ENCODE measurements at places on chromosomes 2 and 18.

- no peak for DNase-seq
Measured at GRCh38 chr2:98020992-98021713, 25.4 kb upstream of the TMEM131 start.

DNA sequence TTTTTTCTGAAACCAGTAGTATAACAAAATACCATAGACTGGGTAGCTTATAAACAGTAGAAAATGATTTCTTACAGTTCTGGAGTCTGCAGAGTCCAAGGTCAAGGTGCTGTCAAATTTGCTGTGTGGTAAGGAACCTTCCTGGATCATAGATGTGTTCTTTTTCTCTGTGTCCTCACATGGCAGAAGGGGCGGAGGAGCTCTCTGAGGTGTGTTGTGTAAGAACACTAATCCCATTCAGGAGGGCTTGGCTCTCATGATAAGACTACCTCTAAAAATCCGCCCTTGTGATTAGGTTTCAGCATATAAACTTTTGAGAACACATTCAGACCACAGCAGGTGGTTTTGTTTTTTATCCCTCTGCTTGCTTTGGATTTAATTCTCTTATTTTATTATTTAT, 25.7 kb downstream of the ANKRD62 start:
- DNase-seq, result no peak

DNA sequence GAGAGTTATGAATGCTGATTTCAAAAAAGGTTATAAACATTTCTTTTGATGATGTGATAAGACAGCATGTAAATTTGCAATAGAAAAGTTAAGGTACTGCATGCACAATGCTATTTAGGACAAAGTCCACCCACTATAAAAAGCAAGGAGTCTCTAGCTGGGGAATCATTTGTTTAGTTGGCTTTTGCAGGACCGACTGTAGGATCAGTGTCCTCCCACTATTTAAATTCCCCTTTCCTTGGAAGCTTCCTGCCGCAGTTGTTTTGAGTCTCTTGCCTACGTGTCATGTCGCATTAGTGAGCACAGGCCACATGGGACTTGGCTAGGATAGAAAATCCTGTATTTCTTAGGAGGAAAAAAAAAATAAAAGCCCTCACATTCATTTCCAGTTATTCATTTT, 13.1 kb downstream of the QPCT start:
- no peak for DNase-seq

- peak; percentile 62 for DNase-seq
Measured at GRCh38 chr2:204177977-204178522, 241.5 kb downstream of the ICOS start.

GRCh38 chr2:15539999-15540398, 21.1 kb downstream of the NBAS start:
- no peak for DNase-seq

- DNase-seq, result no peak
Measured at GRCh38 chr2:182050333-182051135, 64.9 kb downstream of the PPP1R1C start.

DNA sequence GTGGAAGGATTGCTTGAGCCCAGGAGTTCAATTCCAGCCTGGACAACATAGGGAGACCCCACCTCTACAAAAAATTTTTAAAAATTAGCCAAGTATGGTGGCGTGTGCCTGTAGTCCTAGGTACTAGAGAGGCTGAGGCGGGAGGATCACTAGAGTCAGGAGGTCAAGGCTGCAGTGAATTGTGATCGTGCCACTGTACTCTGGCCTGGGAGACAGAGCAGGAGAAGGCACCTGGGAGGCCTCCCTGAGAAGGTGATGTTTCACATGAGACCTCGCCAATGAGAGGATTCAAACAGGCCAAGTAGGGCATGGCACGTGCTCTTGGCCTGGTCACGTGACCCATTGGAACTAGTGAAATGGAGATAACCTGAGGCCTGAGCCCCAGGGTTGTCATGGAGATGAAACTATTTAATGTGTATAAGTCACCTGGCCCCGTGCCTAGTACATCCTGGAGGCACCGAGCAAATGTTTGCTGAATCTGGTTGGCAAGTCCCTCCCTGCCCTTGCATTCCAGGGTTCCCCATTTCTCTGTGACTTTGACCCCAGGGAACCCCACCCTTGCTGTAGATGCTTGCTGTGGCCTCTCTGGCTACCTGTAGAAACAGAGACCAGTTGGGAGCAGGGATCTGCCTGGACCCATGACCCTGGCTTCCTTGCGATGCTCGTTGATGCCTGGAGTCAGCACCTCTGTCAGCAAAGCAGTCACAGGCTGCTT, 26.1 kb upstream of the ROCK2 start:
- DNase-seq, result no peak

DNA sequence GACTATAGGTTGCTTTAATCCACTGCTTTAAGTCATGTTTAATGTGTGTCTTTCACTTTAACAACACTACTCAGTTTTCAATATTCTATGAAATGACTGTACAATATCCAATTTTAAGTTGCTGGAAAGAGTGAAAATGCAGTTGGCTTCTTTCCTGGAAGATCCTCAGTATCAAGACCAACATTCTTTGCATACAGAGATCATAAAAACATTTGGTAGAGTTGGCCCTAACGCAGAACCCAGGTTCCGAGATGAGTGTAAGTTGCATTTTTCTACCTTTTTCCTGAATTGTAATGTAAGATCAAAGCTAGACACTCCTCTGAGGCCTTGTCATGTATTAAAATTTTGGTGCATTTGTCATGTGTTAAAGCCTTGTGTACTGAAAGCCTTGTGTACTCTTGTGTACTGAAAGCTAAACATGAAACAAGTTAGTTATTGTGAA, 42.9 kb upstream of the TNFRSF11A start:
- DNase-seq, result no peak

DNA sequence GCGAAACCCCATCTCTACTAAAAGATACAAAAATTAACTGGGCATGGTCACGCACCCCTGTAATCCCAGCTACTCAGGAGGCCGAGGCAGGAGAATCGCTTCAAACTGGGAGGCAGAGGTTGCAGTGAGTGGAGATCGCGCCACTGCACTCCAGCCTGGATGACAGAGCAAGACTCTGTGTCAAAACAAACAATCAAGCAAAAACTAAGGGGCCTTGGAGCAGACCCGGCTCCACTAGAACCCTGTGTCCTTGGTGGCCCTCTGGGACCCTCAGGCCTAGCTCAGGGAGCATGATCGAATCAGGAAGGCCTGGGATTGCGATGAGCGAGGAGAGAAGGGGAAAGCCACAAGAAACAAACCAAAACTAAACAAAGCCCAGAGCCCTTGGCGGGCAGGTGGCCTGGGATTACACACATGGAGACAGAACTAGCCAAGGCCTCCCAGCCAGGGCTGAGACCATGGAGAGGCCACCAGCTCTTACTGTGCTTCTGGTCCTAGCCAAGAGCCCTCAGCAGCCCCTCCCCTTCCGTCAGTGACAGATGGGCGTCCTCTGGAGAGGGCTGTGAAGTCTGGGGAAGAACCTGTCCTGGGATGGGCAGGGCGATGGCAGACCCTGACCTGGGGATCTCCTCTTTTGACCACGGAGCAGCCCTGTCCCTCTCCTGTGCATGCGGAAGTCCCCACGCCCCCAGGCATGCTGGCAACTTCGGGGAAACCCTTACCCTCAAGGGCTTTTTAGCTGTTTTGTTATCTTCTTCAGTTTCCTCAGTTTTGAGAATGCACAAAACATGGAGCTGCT, 27.4 kb upstream of the CATIP start:
- DNase-seq, result no peak

- no peak for DNase-seq
Measured at GRCh38 chr2:20071397-20072383, 20.3 kb upstream of the LAPTM4A start.

DNA sequence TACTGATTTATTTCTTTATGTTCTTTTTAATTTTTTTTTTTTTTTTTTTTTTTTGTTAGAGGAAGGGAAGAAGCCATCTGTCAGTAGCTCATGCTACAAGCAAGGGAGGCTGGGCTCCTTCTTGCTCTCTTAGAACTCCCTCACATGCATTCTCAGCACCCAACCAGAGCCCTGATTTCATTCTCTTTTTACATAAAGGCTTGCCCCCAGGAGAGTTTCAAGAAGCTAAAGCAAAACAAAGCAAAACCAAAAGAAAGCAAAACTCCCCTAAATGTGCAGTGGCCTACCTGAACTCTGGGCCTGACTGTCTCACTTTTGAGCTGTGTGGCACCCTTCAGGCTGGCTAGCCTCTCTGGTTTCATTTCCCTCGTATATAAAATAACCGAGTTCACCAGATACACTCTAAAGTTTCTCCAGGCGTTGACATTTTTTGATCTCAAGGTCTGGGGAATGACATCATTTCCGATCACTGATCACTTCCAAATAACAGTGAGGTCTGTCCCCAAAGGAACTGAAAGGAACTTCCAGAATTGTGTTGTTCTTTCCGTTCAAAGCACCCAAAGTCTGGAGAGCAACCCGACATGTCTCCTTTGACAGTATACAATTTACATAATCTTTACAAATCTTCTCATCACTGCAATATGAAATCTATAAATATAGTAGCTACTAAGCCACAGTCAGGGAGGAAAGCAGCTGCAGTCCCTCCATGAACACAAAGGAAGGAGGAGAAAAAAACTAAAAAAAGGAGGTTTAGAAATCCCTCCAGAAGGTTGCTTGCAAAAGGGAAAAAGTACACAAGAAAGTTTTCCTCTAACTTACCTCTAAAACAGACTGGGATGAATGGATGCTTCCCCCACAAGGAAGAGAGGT, 145.6 kb upstream of the NCK2 start:
- DNase-seq, result no peak

- DNase-seq, result no peak
Measured at GRCh38 chr2:76985387-76986136, 536.6 kb downstream of the LRRTM4 start.

- no peak for DNase-seq
Measured at GRCh38 chr18:57209713-57210106, 62.8 kb downstream of the BOD1L2 start.

- DNase-seq, result no peak
Measured at GRCh38 chr2:18754286-18754685, 164.9 kb upstream of the NT5C1B start.

All from activated T-cell treated with anti-CD3 and anti-CD28 coated beads for 24 hours (primary cell).